ENCODE measurements at places on chromosomes 12 and 14.

GRCh38 chr12:52385226-52385702 is at the start of gene KRT84:
KRT84 (minus strand) TSS chr12:52385652; CDS start chr12:52385585, 67 bp downstream.
- no peak within 1 kb of the TSS for H3K27ac ChIP-seq
- no peak within 1 kb of the TSS for H3K4me3 ChIP-seq
- H3K36me3 ChIP-seq, result no peaks in the 10 kb centered on the region
- peaks cover 12% of the 10 kb centered on the region for H3K27me3 ChIP-seq
- DNase-seq, result no peak
- H3K4me1 ChIP-seq, result peaks cover 6% of the 10 kb centered on the region

DNA sequence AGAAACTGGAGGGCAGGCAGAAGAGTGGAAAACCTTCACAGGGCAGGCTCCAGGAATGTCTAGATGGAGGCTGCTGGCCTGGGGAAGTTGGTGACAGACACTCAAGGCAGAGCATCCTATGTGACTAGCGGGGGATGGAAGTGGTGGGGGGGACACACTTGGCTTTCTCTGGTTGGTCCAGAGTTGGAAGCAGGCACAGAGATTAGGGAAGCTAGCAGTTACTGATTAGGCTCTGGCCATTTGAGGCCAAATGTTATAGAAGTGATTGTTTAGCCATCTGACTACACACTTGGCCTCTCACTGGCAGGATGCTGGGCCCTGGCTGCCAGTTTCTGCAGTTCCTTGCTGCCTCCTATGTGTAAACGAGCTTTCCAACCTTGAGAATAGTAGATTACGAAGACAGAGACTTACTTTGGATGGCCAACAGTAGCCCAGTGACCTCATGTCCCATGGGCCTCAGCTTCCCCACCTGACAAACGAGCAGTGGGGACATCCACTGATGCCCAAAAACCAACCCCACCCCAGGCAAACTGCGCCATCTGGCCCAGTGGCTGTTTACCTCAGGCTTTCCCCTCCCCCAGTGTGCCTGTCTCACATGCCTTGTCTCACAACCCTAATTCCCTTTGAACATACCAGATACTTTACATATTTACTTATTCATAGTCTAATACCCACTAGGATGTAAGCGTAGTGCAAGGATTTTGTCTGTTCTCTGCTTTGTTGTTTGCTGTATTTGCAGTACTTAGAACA is 102.7 kb downstream of the PAPLN start:
- H3K27ac ChIP-seq, result no peak overlapping the region
- peaks cover 5% of the 10 kb centered on the region for H3K36me3 ChIP-seq
- no peaks in the 10 kb centered on the region for H3K27me3 ChIP-seq
- H3K4me3 ChIP-seq, result no peak overlapping the region

DNA sequence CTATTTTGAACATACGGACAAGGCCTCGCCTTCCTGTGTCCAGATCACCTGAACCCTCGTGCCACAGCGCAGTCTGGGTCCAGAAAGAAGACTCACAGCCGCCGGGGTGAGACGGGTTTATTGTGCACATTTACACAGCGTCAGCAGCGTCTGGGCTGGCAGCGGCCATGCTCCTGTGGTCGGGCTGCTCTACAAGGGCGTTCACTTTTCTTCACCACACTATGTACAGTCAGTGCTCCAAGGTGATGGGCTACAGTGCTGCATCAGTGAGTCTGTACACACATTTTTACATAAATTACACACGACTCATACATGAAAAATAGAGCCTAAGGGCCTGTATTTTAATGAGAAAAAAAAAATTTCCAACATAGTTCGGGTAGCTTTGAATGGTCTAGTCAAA is 18.0 kb downstream of the ZFYVE21 start:
- no peaks in the 10 kb centered on the region for H3K27me3 ChIP-seq
- no peak overlapping the region for H3K27ac ChIP-seq
- H3K36me3 ChIP-seq, result peaks cover 12% of the 10 kb centered on the region
- H3K4me1 ChIP-seq, result no peaks in the 10 kb centered on the region

GRCh38 chr12:112905451-112906089 is 1.2 kb upstream of the OAS1 start:
- no peaks in the 10 kb centered on the region for H3K27me3 ChIP-seq
- H3K27ac ChIP-seq, result peak overlapping the region; percentile 67
- H3K4me1 ChIP-seq, result peaks cover 55% of the 10 kb centered on the region
- DNase-seq, result no peak

- H3K27ac ChIP-seq, result peak overlapping the region; percentile 87
- peak overlapping the region; percentile 79 for H3K4me3 ChIP-seq
- peaks cover 15% of the 10 kb centered on the region for H3K4me1 ChIP-seq
- no peaks in the 10 kb centered on the region for H3K27me3 ChIP-seq
- H3K36me3 ChIP-seq, result no peaks in the 10 kb centered on the region
- peak; percentile 33 for DNase-seq
Observed at GRCh38 chr12:102484428-102484958, 4.1 kb upstream of the IGF1 start.

DNA sequence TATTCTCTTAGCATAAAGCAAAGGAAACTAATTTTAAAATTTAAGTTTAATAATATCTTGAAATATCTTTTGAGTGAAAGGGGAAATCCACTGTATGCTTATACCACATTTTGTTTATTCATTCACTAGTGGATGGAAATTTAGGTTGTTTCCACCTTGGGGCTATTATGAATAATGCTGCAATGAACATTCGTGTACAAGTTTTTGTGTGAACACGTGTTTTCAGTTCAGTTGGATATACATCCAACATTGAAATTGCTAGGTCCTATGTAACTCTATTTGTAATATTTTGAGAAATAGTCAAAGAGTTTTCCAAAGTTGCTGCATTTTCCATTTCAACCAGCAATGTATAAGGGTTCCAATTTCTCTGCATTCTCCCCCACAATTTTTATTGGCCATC is 83.7 kb upstream of the ETV6 start:
- H3K36me3 ChIP-seq, result peaks cover 2% of the 10 kb centered on the region
- H3K4me3 ChIP-seq, result no peak overlapping the region
- no peak overlapping the region for H3K27ac ChIP-seq

- no peaks in the 10 kb centered on the region for H3K4me1 ChIP-seq
- H3K4me3 ChIP-seq, result no peak overlapping the region
- peaks cover 6% of the 10 kb centered on the region for H3K27me3 ChIP-seq
- no peaks in the 10 kb centered on the region for H3K36me3 ChIP-seq
- no peak overlapping the region for H3K27ac ChIP-seq
Observed at GRCh38 chr12:40473962-40474361, 218.3 kb upstream of the CNTN1 start.

DNA sequence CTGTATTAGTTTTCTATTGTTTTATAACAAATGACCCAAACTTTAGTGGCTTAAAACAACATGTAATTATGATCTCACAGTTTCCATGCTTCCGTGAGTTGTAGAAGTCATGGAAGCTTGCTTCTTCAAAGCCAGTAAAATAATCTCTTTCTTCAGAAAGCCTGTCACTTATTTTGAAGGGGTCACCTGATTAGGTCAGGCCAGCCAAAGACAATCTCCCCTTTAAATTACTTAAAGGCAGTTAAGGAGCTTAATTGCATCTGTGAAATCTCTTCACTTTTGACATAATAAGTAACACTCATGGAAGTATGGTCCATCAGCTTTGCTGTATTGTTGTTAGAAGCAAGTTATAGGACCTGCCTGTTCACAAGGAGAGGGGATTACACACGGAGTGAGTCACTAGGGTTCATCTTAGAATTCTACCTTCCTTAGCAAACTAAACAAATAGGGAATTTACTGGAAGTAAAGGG is 89.8 kb downstream of the FAR2 start:
- H3K4me3 ChIP-seq, result no peak overlapping the region
- no peak for DNase-seq
- H3K27me3 ChIP-seq, result peaks cover 4% of the 10 kb centered on the region
- H3K36me3 ChIP-seq, result no peaks in the 10 kb centered on the region
- H3K4me1 ChIP-seq, result no peaks in the 10 kb centered on the region

DNA sequence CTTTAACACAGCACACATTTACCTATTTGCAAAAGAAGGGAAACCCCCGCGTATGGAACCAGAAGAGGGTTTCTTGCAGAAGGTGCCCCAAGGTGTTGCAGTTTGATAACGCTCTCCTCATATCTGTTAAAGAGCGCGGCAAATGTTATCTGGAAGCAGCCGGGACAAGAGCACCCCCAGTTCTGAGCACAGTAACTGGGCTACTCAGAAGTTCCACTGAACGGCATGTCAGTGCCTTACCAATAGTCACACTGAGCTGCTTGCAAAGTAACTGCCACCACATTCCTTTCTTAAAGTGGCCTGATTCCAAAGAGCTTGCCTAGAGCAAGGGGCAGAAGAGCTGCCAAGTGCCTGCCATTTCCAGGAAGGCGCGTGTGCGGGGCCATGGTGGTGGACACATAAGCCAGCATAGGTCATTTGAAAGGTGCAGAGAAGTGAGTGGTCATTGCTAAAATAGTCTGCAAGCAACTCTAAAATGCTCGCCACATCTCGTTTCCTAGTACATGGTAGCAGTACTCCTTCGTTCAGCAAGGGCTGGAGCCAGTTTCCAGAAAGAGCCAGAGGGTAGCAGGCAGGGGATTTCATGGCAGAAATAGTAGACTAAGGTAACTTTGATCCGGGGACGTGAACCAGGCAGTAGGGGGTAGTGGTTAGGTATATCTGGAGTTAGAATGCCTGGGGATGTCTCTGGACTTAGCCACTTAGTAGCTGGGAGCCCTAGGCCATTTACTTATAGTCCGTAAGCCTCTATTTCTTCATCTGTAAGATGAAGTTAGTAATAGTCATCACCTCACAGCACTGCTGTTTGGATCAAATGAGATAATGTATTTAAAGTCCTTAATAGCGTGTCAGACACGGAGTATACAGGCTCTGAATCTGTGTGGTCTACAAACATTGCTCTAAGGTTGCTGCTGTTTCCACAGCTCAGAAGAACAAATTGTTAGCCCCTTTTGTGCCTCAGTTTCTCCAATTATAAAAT is 37.6 kb downstream of the SPTB start:
- no peak overlapping the region for H3K4me3 ChIP-seq
- peaks cover 10% of the 10 kb centered on the region for H3K27me3 ChIP-seq
- H3K4me1 ChIP-seq, result peaks cover 6% of the 10 kb centered on the region
- no peaks in the 10 kb centered on the region for H3K36me3 ChIP-seq

GRCh38 chr12:64983771-64984278 is 137.3 kb downstream of the WIF1 start:
- H3K27me3 ChIP-seq, result peaks cover 10% of the 10 kb centered on the region
- H3K4me3 ChIP-seq, result no peak overlapping the region
- H3K27ac ChIP-seq, result no peak overlapping the region
- DNase-seq, result no peak

DNA sequence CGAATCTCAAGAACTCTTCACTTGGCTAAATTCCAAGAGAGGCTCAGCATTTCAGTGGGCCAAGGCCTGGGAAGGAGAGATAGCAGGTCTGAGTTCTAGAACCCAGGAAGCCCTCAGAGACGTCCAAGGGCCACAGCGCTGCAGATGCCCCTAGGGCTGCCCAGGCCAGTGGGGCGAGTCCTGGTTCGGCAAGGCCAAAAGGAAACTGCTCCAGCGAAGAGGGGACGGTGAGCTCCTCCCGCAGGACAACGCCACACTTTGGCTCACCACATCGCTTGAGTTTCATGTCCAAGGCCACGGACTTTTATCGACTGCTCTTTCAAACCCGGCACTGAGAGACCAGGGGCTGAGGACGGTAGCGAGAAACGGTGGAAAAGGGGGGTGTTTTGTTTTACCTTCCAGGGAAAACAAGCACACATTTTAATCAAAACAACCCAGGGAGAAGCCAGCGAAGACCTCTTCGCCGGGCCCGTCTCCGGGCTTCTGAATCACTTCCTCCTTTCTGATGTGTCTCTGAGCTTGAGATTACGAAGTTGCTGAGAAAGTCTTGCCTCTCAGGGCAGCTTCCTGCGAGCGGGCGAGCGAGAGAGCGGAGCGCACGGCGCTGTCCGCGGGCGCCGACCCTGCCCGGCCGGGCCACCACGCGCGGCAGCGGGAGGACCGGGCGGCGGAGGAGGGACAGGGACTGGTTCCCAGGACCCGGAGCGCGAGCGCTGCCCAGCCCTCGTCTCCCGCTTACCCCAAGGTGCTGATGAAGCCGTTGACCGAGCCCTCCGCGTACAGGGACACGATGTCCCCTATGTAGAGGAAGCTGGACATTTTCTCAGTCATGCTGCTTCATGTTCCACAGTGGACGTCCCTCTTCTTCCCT is 808 bp downstream of the ITPR2 start:
- peak overlapping the region; percentile 98 for H3K4me3 ChIP-seq
- H3K27me3 ChIP-seq, result no peaks in the 10 kb centered on the region
- peaks cover 35% of the 10 kb centered on the region for H3K4me1 ChIP-seq
- peak; percentile 68 for DNase-seq

DNA sequence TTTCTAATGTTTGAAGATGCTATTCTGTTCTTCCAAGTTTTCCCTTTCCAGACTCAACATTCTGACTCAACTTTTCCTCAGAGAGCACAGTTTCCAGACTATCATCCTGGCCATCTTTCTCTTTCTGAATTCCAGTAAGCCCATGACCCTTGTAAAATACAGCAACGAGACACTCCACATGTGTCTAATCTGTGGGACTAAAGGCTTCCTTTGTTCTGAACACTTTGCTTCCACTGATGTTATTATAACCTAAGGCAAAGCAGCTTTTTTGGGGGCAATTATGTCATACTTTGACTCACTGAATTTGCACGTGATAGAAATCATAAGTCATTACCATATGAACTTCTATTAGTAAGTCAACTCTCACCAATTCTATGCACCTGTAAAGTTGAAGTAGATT is 6.3 kb upstream of the ART4 start:
- no peak for DNase-seq
- H3K4me1 ChIP-seq, result peaks cover 7% of the 10 kb centered on the region
- H3K36me3 ChIP-seq, result no peaks in the 10 kb centered on the region
- H3K27ac ChIP-seq, result peak overlapping the region; percentile 7

DNA sequence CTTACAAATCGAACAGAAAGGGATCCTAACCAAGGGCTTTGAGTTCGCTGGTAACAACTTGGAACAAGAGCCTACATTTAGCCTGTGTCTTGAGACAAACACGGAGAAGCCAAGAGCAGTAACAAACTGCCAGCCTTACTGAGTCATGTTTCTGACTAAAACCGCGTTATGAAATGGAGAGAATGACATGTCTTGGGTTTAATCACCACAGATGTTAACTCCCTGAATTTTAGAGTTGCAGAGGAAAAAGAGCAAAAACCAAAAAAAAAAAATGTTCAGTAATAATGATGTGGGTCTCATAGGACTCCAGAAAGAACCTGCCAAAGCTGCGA is 1.0 kb downstream of the BLTP3B start:
- H3K27ac ChIP-seq, result peak overlapping the region; percentile 91
- no peaks in the 10 kb centered on the region for H3K27me3 ChIP-seq
- DNase-seq, result no peak

DNA sequence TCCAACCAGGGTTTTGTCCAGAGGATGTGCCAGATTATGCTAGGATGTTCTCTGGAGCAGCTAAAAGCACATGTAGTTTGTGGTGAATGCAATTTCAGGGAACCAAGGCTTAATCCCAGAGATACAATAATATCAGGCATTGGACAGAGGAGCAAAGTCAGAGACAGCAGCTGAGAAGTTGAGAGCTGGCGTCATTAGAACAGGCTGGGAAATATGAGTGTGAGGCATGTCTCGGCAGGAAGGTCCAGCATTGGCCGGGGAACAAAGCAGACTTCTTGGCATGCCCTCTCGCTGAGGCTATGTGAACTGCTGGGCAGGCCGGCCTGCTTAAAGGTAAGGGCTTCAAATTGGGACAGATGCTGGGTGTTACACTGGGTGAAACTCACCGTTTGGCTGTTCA is 125.4 kb downstream of the CAND1 start:
- no peaks in the 10 kb centered on the region for H3K36me3 ChIP-seq
- no peak overlapping the region for H3K4me3 ChIP-seq
- no peak for DNase-seq
- peaks cover 3% of the 10 kb centered on the region for H3K27me3 ChIP-seq

- no peak for DNase-seq
- H3K27me3 ChIP-seq, result peaks cover 5% of the 10 kb centered on the region
- no peak overlapping the region for H3K27ac ChIP-seq
- no peak overlapping the region for H3K4me3 ChIP-seq
- H3K4me1 ChIP-seq, result no peaks in the 10 kb centered on the region
Observed at GRCh38 chr14:94378527-94379290, 9.7 kb downstream of the SERPINA1 start.

- H3K27ac ChIP-seq, result no peak overlapping the region
- DNase-seq, result no peak
- H3K4me1 ChIP-seq, result no peaks in the 10 kb centered on the region
- H3K36me3 ChIP-seq, result no peaks in the 10 kb centered on the region
Observed at GRCh38 chr12:128654468-128654867, 169.3 kb downstream of the SLC15A4 start.

Data from memory B cell (primary cell).